ENCODE measurements at places on chromosomes 5 and 9.

GRCh38 chr9:100082782-100083181 is 16.0 kb downstream of the ERP44 start:
- DNase-seq: no peak

DNA sequence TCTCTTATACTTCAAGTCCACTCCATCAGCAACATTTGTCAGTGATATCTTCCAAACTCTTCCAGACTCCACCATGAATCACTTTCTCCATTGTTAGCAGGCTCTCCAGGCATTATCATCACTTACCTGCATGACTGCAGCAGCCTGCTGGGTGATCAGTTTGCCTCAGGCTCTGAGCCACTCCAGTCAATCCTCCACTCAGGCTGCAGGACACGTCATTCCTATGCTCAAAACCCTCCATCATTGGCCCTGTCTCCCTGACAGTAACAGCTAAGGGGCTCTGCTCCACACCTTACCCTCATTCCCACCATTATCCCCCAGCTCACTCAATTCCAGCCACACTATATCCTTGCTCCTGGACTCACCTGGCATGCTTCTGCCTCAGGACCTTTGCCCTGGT is 10.7 kb downstream of the DIRAS2 start:
- DNase-seq: no peak

DNA sequence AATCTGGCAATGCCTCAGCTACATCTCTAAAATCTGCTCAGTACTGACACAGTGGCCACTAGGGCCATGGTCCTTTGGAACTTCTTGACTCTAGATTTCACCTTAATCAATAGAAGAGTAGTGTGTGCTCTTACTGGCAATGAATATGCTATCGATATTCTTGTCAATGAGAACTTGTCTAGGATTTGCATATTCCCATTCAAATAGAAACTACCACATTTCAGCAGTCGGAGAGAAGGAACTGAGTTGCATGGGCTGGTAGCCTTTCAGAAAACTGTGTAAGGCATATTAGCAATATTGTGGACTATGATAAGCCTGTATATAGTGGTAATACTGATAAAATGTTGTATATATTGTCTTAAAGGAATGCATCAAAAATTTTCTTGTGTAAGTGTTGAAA is 45.3 kb upstream of the NAA35 start:
- DNase-seq: no peak

- DNase-seq: no peak
Observed at GRCh38 chr5:175381130-175381529, 62.9 kb downstream of the DRD1 start.
